ENCODE measurements at places on chromosomes 3 and 15. TPM values are rescaled to one million over a fixed set of nuclear protein-coding genes. Genes with fewer than 3 reads are reported as not detected.

Gene CDC25A
- 2.1 TPM for total RNA-seq

Gene TRPC1
- 22.5 TPM for total RNA-seq

Gene GPR62
- 0.57 TPM for total RNA-seq

Gene CYP1A2
- not detected for total RNA-seq

Gene GOLGA6L7
- total RNA-seq = not detected

Gene GOLGA8G
- not detected for total RNA-seq

Gene EOMES
- total RNA-seq = 0.16 TPM

- DNase-seq = no peak
These were observed 305.7 kb upstream of the COL8A1 start for GRCh38 chr3:99332718-99333117.

- DNase-seq = no peak
These were observed 1051.7 kb downstream of the ROBO2 start for GRCh38 chr3:78091478-78092119.

GRCh38 chr15:70056091-70056680 lies 41.5 kb downstream of the TLE3 start:
- DNase-seq = no peak

GRCh38 chr3:60463685-60464084 lies 787.6 kb downstream of the FHIT start:
- DNase-seq = no peak

DNA sequence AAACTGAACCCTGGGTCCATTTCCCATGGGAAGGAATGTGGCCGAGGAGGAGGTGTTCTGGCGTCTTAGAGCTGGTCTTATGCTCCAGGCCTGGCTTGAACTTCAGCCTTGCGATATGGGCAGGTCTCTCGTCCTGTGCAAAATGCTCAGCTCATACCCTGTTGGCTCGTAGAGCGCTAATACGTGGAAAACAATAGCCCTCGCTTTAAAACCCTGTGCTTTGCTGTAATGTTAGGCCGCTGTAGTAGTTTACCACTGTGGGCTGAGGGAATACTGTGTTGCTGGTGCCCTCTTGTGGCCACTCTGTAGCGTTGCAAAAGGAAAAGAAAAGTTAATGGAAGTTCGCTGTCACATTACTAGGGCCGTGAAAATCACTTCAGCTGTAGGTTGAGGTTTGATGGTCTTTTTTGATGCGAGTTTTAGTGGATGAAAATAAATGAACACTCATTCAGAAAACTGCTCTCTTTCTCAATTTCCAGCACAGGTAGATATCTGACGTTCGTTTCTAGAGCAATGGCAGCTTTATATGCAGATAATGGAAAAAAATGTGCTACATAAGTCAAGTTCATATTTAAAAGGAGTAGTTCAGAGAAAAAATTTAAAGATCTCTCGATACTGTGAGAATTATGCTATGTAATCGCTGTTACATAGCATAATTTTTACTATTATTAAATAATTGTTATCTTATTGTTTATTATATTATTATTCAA lies 92.9 kb downstream of the MCTP2 start:
- peak; percentile 49 for DNase-seq

GRCh38 chr3:168312984-168313383 lies 217.3 kb upstream of the GOLIM4 start:
- no peak for DNase-seq

DNA sequence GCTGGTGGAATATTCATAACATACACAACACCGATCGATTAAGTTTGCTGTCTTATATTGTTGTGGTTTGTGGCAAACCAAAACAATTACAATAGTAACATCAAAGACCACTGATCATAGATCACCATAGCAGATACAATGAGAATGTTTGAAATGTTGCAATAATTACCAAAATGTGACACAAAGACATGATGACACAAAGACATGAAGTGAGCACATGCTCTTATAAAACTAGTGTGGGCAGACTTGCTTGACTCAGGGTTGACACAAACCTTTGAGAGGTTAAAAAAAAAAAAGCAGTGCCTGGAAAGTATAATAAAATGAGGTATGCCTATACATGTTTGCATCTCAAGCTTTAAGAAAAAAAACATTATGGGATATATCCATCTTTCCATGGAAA lies 130.3 kb downstream of the NR1I2 start:
- DNase-seq = no peak

DNA sequence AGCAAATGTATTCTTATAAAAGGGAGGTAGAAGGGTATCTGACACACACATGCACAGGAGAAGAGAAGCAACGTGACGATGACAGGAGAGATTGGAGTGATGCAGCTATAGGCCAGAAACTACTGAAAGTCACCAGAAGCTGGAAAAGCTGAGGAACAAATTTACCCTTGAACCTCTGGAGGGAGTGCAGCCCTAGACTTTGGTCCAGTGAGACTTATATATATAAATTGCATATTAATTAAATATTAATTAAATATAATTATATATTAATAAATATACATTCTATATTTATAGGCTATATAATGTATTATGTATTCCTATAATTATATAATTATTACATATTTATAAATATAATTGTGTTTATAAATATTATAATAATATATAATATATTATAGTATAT lies 96.5 kb upstream of the LMCD1 start:
- no peak for DNase-seq

Measured in ureter (tissue), 1 donor.